Activated CD4-positive, alpha-beta T cell treated with anti-CD3 and anti-CD28 coated beads, Interleukin-2, amount 50 U/mL, for 24 hours (primary cell): ENCODE measurements at places on chromosomes 6 and 20.

DNA sequence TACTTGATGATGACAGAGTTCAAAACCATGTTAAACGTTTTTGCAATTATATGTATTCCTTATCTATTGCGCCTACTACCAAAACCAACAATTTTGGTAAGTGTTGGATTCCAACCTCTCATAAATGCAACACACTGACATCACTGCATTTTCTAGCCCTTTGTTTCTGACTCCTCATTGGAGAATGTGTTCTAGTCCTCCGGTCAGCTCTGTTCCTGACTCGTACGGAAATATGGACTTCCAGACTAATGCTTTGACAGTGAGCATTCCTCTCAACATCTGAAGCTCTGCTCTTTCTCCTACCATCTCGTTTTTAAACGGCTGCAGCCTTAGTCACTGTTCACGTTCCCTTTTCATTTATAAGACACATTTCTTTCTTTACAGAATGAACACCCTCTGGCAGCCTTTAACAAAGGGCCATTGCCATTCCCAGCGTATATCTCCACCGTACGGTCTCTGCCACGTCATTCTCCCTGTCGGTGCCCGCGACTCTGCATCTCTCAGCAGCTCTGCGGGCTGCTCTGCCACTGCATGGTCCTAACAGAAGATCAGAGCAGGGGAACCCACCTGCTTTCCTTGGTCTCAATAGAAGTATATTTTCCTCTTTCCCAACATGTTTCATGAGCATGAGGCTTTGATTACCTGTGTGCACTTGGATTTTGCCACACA, 103.0 kb upstream of the SYNDIG1 start:
- no peak for DNase-seq

DNA sequence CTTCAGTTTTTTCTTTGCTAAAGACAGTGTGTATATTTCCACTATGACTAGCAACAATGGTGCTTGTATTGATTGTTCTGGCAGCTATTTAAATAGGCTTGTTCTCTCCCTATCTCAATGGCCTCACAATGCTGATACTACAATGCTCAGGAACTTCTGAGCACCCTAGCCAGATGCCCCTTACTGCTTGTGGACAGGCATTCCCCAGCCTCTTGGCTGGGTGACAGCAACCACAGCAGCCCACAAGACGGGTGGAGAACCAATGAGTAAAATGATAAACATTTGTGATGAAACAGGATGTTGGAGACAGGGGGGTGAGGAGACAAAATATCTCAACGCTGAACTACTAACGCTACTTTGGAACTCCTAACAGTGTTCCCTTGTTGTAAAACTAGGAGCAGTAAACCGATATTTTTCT, 42.3 kb downstream of the HIVEP2 start:
- no peak for DNase-seq

DNA sequence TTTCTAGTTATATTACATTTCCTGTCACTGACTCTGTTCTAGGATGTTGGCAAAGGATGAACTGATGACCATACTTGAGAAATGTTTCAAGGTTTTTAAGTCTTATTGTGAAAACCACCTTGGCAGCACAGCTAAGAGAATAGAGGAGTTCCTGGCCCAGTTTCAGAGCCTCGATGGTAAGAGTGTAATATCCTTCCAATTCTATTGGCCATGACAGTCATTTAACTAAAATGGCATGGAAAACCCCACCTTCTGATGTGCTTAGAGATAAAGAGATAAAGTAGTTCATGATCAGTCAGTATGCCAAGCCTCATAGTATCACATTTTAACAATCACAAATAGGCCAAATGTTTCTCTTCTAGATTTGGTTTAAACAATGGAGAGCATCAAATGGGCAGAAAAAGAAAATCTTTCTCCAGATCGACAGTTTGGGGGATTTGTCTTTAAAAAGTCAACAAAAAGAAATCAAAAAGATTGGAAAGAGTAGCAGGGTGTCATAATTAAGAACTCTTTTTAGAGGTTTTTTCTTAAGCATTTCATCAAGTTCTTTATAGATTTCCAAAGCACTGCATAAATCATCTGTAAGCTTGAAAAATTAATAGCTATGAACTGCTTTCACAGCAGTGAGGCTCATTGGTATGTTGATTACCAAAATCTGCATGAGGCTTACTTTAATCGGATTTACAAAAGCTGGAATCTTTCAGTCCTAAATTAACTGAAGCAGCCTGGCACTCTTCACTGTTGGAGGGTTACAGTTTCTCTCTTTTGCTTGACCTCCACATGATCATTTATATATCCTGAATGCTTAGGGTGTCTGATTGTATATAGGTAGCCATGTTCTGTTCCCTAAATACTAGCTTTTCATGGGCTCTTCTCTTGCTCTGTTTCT, 48.7 kb downstream of the AKIRIN2 start:
- no peak for DNase-seq

GRCh38 chr6:133337308-133337707, 96.2 kb downstream of the EYA4 start:
- no peak for DNase-seq

GRCh38 chr20:438571-439469, 23.5 kb downstream of the TBC1D20 start:
- DNase-seq: peak; percentile 33

DNA sequence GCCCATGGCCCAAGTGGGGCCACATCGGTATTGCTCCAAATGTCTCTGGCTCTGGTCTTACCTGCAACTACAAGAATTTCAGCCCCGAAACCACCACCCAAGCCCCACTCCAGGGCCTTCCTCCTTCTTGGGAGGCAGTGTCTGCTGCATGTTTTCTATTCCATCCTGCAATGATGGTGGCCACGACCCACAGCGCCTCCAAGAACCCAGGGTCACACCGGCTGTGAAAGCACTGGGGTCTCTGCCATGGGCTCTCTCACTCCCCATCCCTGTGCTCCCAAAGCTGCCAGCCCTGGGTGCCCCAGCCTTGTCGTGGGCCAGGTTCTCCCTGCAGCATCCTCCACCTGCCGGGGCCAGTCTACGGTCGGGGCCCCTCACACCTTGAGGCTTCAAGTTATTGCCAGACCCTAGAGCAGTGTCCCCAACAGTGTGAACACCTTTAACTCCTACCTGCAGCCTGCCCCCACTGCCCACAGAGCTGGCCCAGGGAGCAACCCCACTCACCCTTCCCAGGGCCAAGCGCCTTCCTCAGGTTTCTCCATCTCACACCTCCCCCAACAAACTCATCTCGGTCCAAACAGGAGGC, 115.4 kb downstream of the JPH2 start:
- DNase-seq: no peak

GRCh38 chr6:43296780-43297497, 1.1 kb upstream of the SLC22A7 start:
- DNase-seq: no peak

DNA sequence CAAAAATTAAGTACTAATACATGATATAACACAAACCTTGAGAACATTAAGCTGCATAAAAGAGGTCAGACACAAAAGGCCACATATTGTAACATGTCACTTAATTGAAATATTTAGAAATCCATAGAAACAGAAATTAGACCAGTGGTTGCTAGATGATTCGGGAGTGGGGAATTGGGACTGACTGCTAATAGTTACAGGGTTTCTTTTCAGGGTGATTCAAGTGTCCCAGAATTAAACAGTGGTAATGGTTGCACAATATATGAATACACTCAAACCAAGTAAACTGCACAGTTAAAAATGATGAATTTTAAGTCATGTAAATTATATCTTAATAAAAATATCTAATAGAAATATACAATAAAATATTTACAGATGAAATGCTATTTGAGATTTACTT, 174.5 kb downstream of the WDR27 start:
- no peak for DNase-seq

DNA sequence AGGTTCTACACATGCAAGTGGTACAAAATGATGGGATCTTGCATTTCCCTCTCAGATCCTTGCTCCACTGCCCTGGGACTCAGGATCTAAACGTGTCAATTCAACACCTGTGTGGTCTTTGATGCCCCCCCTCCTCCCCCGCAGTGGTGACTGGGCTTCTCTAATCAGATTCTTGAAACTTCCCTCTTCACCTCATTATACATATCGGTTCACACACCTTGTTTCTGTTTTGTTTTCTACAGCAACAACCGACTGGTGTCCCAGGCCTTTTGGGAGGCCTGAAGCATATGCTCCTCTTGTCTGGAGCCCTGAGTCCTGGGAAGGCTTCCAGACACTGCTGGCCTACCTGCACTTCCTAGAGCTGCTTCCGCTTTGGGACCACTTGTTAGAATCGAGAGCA, 20.0 kb downstream of the SAMD3 start:
- no peak for DNase-seq

DNA sequence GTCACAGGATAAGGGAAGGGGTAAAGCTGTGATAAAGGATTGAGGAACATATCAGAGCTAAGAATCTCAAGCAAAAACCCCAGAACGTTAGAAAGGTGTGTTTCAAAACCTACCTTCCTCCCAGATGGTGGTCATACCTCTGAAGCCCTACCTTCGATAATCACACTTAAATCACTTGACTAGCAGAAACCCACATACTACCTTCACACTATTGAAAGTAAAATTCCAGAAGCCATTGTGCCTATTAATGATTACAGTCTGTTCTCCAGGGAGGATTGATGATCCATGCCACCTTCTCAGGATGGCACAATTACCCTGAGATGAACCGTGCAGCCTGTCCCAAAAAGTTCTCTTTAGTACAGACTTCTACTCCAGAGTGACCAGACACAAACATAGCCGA, 72.3 kb upstream of the SOX4 start:
- DNase-seq: no peak

DNA sequence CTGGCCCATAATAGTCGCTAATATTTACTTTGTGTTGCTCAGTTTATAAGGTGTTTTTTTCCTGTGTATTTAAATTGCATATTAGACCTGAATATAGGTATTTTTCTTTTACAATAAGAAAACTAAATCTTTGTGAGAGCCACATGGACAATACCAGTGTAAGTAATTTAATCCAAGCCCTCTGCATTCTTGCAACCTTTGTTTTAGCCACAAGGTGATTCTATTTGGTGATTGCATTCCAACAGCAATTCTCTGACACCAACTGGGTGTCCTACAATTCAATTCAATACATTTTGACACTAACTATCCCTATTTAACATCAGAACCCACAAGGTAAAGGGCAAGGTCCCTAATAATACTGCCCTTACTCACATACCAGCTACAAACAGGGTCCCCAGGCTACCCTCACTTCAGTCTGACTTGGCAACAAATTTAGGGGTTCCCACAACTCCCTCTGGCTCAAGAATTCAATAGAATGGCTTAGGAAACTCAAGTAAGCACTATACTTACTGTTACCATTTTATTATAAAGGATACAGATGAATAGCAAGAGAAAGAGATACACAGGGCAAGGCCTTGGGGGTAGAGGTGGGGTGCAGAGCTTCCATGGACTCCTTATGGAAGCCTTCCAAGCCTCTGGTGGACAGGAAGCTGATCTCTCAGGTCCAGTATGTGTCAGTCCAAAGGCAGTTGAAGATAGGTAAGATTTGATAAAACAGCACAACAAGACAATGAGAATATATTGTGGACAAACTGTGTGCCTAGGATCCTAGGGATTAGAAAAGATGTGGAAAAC, 169.3 kb downstream of the CD83 start:
- DNase-seq: no peak

GRCh38 chr6:147081076-147081609, 123.1 kb upstream of the STXBP5 start:
- DNase-seq: no peak
